ENCODE measurements at places on chromosomes 7 and 10. TPM values are rescaled to one million over a fixed set of nuclear protein-coding genes. Genes with fewer than 3 reads are reported as not detected.
A peak's percentile ranks its signal among the peaks of the same experiment; 100 is the strongest.

DNA sequence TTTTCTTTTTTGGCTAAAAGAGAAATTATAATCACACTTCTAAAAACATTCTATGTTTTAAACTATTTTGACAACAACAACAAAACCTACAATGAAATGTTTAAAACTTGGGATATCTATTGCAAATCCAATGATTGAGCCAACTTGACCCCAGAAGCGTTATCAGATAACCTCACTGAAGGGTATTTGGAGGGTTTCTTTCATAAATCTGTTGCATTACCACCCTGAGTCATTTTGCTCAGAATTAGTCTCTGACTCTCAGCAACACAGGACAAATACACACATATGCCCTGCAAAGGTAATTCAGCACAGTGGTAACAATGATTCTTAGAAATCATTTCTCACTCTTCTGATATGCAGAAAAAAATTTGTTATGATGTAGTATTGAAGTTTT lies 2.3 kb upstream of the COL1A2 start:
- H3K27me3 ChIP-seq: no peaks in the 10 kb centered on the region
- H3K4me3 ChIP-seq: peak overlapping the region; percentile 99
- H3K27ac ChIP-seq: peak overlapping the region; percentile 99
- H3K4me1 ChIP-seq: peaks cover 40% of the 10 kb centered on the region
- H3K36me3 ChIP-seq: peaks cover 20% of the 10 kb centered on the region

DNA sequence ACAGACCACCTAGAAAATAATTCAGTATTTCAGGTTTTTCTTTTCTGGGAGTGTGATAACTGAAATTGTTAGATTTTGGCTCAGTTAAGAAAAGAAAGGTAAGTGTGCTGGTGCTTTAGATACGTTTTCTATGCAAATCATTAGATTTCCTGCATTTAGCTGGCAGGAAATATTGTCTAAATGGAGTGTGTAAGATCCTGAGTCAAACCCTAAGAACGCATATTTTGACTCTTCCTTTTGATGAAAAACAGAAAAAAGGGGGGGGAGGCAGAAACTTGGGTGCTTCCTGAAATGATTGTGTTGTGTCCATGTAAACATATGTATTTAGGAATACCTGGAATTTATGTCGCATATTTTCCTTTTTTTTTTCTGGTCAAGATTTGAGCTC lies 1.2 kb downstream of the GRK5 start:
- H3K4me1 ChIP-seq: peaks cover 49% of the 10 kb centered on the region
- peaks cover 9% of the 10 kb centered on the region for H3K36me3 ChIP-seq
- peak overlapping the region; percentile 98 for H3K4me3 ChIP-seq
- peak overlapping the region; percentile 90 for H3K27ac ChIP-seq

GRCh38 chr10:85995791-85996190 lies 370.8 kb downstream of the GRID1 start:
- peak; percentile 21 for DNase-seq
- no peaks in the 10 kb centered on the region for H3K4me1 ChIP-seq
- no peaks in the 10 kb centered on the region for H3K36me3 ChIP-seq
- no peak overlapping the region for H3K4me3 ChIP-seq

Gene TMEM176A
- not detected for total RNA-seq

GRCh38 chr7:144575456-144575855 lies 172.0 kb upstream of the NOBOX start:
- H3K27me3 ChIP-seq: no peaks in the 10 kb centered on the region
- H3K4me3 ChIP-seq: no peak overlapping the region
- H3K4me1 ChIP-seq: no peaks in the 10 kb centered on the region
- H3K36me3 ChIP-seq: no peaks in the 10 kb centered on the region

GRCh38 chr10:70977625-70978024 lies 89.3 kb upstream of the PCBD1 start:
- H3K27me3 ChIP-seq: peaks cover 48% of the 10 kb centered on the region
- H3K27ac ChIP-seq: no peak overlapping the region
- no peaks in the 10 kb centered on the region for H3K36me3 ChIP-seq
- no peaks in the 10 kb centered on the region for H3K4me1 ChIP-seq

DNA sequence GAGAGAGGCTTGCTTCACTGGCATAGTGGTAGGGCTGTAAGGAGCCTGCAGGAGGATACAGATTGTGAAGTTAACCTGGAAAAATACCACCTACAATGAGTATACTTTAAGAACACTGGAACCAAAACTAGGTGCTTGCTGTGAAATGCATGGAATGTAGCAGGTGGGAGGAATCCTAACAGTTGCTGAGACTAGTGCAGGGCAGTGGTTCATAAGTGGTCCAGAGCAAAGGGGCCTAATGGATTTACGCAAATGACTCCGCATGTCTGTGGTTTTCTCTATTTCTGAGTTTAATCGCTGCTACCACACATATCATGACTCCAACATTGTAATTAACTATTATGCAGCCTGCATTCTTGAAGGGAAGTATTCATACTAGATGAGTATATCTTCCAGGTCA lies 218.4 kb downstream of the CHRM2 start:
- no peak for DNase-seq
- H3K4me1 ChIP-seq: peaks cover 18% of the 10 kb centered on the region
- no peaks in the 10 kb centered on the region for H3K27me3 ChIP-seq

- H3K36me3 ChIP-seq: peaks cover 3% of the 10 kb centered on the region
- H3K27me3 ChIP-seq: no peaks in the 10 kb centered on the region
- DNase-seq: peak; percentile 92
- peak within 1 kb of the TSS; percentile 98 for H3K27ac ChIP-seq
- peak within 1 kb of the TSS; percentile 96 for H3K4me3 ChIP-seq
Measured at GRCh38 chr7:116210345-116211005, at the start of gene TES. Gene TES (plus strand): TSS chr7:116210539. CDS start chr7:116210708, 169 bp downstream.

- peak; percentile 82 for DNase-seq
- no peaks in the 10 kb centered on the region for H3K36me3 ChIP-seq
- peak overlapping the region; percentile 97 for H3K27ac ChIP-seq
Measured at GRCh38 chr7:44639671-44640321, 33.4 kb downstream of the OGDH start.

GRCh38 chr7:155553871-155554270 lies 7.5 kb upstream of the CNPY1 start:
- no peak for DNase-seq
- no peaks in the 10 kb centered on the region for H3K27me3 ChIP-seq
- no peaks in the 10 kb centered on the region for H3K36me3 ChIP-seq
- H3K4me1 ChIP-seq: no peaks in the 10 kb centered on the region
- H3K27ac ChIP-seq: no peak overlapping the region

DNA sequence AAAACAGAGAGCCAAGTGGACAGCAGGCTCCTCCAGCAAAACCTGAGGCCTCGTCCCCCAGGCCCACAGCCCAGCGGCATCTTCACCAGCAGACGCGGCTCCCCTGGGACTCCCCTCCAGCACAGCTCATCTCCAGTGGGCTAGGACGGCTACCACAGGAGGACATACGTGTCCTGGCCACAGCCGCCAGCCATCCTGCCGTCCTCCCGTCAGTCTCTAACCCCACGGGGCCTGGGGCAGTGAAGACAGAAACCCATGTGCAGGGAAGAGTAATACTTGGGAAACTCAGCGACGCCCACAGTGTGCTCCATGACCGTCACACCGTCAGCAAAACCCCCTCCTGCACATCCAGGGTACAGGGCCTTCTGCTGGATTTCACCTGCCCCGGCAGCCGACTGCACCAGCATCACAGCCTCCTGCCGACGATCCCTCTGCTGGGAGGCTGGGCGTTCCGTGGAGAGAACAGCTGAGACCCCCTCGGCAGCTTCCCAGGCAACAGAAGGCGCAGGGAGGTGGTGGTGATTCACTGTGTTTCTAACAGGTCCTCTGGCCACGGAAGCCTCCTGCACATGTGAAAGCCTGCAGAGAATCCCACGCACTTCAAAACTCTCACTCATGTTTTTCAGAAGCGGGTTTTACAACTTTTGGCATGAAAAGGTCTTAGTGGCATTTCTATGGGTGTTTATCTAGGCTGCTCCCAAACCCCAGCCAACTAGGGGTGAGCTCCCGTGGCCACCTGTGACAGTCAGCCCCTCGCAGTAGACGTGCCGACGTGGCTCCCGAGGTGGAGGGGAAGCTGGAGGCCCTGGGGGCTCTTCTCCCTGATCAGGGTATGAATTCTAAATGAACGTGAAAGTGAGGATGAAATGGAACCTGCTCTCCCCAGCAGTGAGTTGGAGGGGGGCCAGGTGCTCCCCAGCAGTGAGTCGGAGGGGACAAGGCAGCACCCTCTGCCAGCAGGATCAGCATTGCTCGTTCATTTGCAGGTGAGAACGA lies 513.5 kb downstream of the PTPRN2 start:
- H3K4me3 ChIP-seq: no peak overlapping the region
- no peak for DNase-seq
- no peaks in the 10 kb centered on the region for H3K27me3 ChIP-seq
- peaks cover 2% of the 10 kb centered on the region for H3K36me3 ChIP-seq
- H3K4me1 ChIP-seq: no peaks in the 10 kb centered on the region

Gene LSM8
- total RNA-seq: 31.1 TPM

GRCh38 chr7:77351539-77352004 lies 64.6 kb downstream of the GSAP start:
- no peak overlapping the region for H3K4me3 ChIP-seq
- H3K4me1 ChIP-seq: peaks cover 38% of the 10 kb centered on the region
- H3K27ac ChIP-seq: no peak overlapping the region

DNA sequence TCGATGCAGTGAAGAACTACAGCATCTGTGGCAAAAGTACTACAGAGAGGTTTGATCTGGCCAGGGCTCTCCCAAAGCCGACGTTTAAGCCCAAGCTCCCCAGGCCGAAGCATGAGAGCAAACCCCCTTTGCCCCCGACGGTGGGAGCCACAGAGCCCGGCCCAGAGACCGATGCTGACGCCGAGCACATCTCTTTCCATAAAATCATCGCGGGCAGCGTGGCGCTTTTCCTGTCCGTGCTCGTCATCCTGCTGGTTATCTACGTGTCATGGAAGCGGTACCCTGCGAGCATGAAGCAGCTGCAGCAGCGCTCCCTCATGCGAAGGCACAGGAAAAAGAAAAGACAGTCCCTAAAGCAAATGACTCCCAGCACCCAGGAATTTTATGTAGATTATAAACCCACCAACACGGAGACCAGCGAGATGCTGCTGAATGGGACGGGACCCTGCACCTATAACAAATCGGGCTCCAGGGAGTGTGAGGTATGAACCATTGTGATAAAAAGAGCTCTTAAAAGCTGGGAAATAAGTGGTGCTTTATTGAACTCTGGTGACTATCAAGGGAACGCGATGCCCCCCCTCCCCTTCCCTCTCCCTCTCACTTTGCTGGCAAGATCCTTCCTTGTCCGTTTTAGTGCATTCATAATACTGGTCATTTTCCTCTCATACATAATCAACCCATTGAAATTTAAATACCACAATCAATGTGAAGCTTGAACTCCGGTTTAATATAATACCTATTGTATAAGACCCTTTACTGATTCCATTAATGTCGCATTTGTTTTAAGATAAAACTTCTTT lies 2.3 kb downstream of the LRRTM3 start:
- H3K36me3 ChIP-seq: no peaks in the 10 kb centered on the region
- peak overlapping the region; percentile 57 for H3K4me3 ChIP-seq
- peaks cover 12% of the 10 kb centered on the region for H3K4me1 ChIP-seq
- no peak for DNase-seq
- H3K27ac ChIP-seq: no peak overlapping the region
- peaks cover 49% of the 10 kb centered on the region for H3K27me3 ChIP-seq

Gene OR2A2
- not detected for total RNA-seq

GRCh38 chr10:128519581-128519980 lies 393.4 kb upstream of the MKI67 start:
- no peaks in the 10 kb centered on the region for H3K27me3 ChIP-seq
- no peaks in the 10 kb centered on the region for H3K4me1 ChIP-seq
- H3K27ac ChIP-seq: no peak overlapping the region
- H3K4me3 ChIP-seq: no peak overlapping the region
- no peak for DNase-seq
- no peaks in the 10 kb centered on the region for H3K36me3 ChIP-seq

Gene FGL2
- 0.16 TPM for total RNA-seq

DNA sequence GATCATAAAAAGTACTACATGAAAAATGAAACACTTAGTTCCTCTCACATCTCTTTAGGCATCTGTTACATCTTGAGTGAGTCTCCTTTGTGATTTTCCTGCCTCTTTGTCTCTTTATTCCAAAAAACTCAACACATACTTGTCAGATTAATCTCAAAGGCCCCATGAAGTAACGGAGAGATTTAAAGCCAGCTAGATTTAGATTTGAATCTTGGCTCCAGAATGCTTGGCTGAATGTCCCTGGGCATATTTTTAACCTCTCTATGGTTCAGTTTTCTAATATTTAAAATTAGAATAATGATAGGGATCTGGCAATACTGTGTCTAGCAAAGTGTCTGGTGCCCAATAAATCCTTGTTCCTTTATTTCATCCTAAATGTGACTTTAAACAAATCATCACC lies 140.0 kb downstream of the DGKB start:
- H3K27ac ChIP-seq: no peak overlapping the region
- H3K27me3 ChIP-seq: no peaks in the 10 kb centered on the region
- H3K36me3 ChIP-seq: no peaks in the 10 kb centered on the region
- no peak for DNase-seq
- no peak overlapping the region for H3K4me3 ChIP-seq
- H3K4me1 ChIP-seq: peaks cover 43% of the 10 kb centered on the region

Gene C7orf57
- not detected for total RNA-seq

GRCh38 chr10:123270221-123270620 lies 116.0 kb downstream of the BUB3 start:
- no peaks in the 10 kb centered on the region for H3K4me1 ChIP-seq
- H3K27me3 ChIP-seq: no peaks in the 10 kb centered on the region
- DNase-seq: no peak
- no peak overlapping the region for H3K4me3 ChIP-seq
- H3K36me3 ChIP-seq: no peaks in the 10 kb centered on the region

Gene SLC13A1
- not detected for total RNA-seq

Gene LIPF
- total RNA-seq: not detected

DNA sequence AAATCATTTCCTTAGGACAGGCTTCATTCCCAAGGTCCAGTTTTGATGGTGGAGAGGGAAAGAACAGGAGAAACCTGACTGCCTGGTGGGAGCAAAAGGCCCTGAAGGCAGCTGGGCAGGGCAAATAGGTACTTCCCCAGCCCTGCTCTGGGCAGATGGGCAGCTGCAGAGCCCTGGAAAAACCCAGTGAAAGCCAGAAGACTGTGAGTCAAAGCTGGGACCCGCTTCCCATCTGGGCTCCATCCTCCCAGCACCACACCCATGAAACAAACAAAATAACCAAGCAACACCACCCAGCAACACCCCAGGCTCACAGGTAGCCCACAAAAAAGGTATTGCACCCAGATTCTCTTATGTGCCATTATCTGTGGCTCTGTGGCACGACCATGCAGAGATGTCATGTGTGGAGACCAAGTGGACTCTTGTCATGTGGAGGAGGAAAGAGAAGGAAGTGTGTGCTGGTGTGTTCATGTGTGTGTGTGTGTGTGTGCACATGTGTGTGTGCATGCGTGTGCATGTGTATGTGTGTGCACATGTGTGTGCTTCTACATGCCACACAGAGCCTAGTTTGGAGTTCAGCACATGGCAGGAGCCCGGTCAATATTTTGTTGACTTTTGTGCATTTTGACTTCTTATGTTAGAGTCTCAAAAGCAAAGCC lies 9.8 kb downstream of the CLRN3 start:
- H3K4me1 ChIP-seq: no peaks in the 10 kb centered on the region
- no peak overlapping the region for H3K4me3 ChIP-seq
- no peak overlapping the region for H3K27ac ChIP-seq
- H3K36me3 ChIP-seq: no peaks in the 10 kb centered on the region
- peaks cover 2% of the 10 kb centered on the region for H3K27me3 ChIP-seq

Gene SLC26A5
- not detected for total RNA-seq

Gene DMBT1
- 0.08 TPM for total RNA-seq

Gene BICC1
- 39.4 TPM for total RNA-seq

Gene PNLIPRP3
- not detected for total RNA-seq

GRCh38 chr10:8275911-8276310 lies 221.4 kb downstream of the GATA3 start:
- no peaks in the 10 kb centered on the region for H3K36me3 ChIP-seq
- H3K4me1 ChIP-seq: no peaks in the 10 kb centered on the region
- DNase-seq: no peak
- H3K27ac ChIP-seq: no peak overlapping the region
- H3K27me3 ChIP-seq: no peaks in the 10 kb centered on the region
- H3K4me3 ChIP-seq: no peak overlapping the region

Data from osteocyte (in vitro differentiated cells).